GM23248 (cell line): ENCODE measurements at places on chromosomes 7 and 10.
A peak's percentile ranks its signal among the peaks of the same experiment; 100 is the strongest.

GRCh38 chr10:26780106-26780792 is 80.5 kb downstream of the ABI1 start:
- no peak for DNase-seq

DNA sequence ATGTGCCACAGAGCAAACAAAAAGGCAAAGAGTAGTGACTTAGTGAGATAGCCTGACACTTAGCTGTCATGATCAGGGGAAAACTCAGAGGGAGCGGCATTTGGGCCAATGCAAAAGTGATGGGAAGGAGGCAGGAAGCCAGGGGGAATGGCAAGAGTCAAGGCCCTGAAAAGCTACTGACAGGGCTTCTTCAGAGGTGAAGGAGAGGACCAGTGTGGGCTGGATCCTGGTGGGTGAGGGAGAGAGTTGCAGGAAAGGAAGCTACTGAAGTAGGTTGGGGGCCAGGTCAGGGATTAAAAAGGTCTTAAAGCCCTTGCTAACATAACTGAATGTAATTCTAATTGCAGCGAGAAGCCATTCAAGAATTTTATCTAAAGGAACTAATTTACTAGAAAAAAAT is 117.0 kb downstream of the AASS start:
- DNase-seq = no peak

DNA sequence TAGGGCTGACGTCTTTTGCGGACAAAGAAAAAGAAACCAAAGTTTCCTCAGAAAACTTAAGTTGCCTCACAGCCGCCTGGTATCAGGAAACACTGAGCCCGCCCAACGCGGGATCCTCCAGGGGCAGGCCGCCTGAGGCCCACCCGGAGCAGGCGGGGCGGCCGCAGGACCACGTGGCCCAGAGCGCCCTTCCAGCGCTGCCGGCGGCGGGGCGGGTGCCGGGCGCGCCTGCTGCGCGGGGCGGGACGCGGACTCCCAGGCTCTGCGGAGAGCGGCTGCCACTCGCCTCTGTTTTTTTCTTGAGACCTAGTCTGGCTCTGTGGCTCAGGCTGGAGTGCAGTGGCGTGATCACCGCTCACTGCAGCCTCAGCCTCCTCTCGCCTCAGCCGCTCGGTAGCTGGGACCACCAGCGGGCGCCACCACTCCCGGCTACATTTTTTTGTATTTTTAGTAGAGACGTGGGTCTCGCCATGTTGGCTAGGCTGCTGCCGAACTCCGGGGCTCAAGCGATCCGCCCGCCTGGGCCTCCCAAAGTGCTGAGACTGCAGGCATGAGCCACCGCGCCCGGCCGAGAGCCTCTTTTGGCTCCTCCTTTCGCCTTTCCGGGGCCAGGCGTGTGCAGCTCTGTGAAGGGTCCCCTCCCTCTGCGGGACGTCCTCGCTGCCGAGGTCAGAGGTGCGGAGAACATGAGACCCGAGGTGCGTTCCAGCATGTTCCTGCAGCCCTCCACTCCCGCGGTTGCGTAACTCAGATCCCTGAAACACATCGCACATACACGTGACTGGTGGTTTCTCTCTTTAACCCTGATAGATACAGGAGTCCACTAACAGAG is 11.6 kb upstream of the HNRNPF start:
- DNase-seq = peak; percentile 93

DNA sequence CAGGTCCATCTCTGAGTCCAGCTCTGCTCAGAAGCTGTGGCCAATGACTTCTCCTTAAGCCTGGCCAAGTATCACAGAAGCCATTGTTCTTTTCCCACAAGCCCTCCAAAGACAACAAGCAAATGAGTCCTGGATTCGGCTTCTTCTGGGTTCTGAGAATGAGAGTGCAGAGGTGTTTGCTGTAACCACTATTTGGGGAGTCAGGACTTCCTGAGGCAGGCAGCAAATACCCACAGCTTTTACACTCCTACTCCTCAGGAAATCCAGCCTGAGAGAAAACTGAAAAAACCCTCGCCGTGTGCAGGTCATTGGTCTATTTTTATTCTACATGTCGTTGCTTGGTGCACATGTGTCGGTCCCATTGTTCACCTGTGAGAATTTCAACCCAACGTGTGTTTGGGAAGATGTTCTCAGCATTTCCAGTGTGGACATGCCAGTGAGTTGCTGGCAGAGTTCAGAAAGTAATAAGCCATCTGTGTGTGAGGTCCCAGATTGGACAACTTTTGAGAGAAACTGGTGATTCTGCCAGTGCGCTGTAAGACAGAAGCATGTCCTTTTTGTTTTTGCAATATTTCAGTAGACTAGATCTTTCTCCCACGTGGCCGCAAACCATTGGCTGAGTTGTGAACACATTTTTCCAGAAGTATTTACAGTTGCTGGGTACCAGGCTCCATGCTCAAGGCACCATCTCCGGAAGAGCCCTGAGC is 121.6 kb upstream of the LYZL2 start:
- DNase-seq = peak; percentile 21

DNA sequence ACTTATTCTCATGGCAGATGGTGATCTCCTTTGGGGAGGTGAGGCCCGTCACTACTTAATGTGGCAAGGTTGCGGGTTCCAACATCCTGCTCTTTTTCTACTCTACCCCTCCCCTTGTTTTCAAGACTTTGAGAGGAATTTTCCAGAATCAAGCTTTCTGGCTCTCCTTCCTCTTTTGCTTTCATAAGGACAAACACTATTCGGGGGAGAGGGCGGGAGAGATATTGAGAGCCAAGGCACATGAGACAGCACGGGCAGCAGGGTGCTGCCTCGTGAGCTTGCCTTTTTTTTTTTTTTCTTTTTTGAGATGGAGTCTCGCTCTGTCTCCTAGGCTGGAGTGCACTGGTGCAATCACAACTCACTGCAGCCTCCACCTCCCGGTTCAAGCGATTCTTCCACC is 6.9 kb upstream of the PFKFB3 start:
- DNase-seq = peak; percentile 28

GRCh38 chr10:132030898-132031463 is 34.8 kb upstream of the JAKMIP3 start:
- no peak for DNase-seq

DNA sequence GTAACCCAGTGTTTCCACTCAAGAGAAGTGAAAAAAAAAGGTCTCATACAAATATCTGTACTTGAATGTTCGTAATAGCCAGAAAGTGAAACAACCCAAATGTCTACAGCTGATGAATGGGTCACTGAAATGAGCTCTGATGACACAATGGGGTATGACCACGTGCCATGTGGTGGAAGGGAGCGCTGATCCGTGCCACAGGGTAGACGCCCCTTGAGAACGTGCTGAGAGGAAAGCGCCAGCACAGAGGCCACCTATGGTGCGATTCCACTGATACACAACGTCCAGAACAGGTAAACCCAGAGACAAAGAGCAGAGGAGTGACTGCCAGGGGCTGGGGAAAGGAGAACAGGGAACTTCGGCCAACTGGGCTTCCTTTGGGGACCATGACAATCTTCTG is 50.3 kb downstream of the MAD1L1 start:
- no peak for DNase-seq

- DNase-seq = peak; percentile 17
Observed at GRCh38 chr10:76017026-76017732, 585.8 kb downstream of the LRMDA start.

DNA sequence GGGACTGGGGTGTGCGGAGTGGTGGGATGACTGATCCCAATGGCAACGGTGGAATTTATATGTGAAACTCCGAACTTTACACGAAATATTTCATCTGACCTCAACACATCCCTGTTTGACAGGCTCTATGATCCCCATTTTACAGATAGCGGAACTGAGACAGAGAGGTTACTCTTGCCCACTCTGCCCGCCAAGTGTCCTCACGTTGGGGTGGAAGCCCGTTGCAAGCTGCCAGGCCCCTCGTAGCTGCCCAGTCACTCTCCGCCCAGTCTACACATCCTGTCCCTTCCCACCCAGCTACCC is 397 bp upstream of the NFE2L3 start:
- no peak for DNase-seq

DNA sequence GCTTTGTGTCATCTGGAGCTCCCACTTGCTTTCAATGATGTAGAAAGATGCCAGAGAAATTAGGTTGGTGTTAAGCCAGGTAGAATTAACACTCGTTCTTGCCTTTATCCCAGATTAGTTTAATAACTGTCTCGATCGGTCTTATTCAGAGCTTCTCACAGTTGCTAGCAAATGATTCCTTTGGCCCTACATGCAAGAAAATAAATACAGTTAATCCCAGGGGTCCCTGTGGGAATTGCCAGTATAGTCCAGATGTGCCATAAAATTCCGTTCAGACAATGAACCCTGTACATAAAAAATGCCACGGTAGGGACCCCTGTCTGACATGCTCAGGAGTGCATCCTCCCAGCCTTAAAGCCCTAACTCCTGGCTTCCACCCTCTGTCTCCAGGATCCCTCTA is 207.5 kb downstream of the ARHGAP12 start:
- no peak for DNase-seq

GRCh38 chr7:486216-486743 is 33.4 kb downstream of the PDGFA start:
- DNase-seq = no peak

DNA sequence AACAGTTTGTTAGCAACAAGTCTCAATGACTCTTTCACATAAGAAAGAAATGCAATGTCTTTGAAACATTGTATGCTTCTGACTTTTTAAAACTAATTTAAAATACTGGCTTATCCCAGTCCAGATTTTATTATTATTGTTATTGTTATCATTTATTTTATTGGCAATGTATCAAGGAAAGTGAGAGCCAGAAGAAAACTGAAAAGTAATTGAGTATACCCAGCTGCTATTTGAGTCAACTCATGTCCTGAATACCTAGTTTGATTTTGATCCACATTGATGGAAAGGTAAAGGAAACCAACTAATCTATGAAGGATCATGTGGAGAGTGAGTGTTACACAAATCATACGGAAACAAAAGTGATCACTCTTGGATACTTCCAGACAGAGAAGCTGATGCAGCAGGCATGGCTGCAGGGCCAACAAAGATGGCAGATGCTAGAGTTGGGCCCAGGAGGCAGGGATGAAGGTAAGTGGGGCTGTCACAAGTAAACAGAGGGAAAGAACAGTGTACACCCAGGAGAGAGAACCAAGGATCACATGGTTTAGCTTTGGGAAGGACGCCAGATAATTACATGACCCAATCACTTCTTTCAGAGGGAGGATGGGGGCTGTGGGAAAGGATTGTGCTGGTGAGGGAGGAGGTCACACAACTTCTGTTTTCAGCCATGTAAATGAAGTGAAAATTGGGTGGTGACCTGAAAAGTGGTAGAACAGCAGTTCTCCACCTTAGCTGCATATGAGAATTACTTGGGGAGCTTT is 179.2 kb upstream of the NAMPT start:
- DNase-seq = no peak

DNA sequence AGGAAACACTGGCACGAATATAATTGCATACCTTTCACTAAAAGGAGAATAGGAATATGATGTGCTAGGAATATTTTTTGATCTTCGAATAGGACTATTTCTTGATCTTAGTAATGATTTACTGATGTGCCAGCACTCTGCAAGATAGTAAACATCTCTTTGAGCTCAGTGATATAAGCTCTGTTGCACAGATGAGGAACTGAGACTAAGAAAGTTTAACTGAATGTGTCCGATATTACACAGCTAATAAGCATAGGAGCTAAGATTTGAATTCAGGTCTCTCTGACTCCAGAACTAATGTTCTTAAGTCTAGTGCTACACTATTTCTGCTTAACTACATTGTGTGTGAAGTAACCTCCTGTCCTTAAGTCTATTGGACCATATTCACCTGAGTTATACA is 98.4 kb upstream of the PTPRZ1 start:
- DNase-seq = no peak

DNA sequence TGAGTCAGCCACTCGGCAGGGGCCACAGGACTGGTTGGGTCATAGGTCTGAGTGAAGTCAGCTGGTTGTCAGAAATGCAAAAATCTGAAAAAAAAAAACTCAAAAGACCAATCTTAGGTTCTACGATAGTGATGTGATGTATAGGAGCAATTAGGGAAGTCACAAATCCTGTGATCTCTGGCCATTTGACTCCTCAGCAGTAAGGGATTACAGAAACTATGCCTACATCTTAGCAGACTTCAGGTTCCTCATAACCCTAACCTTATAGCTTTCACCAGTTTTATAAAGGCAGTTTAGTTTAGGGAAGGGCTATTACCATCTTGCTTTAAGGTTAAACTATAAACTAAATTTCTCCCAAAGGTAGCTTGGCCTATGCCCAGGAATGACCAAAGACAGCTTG is 163.1 kb upstream of the HGF start:
- no peak for DNase-seq

DNA sequence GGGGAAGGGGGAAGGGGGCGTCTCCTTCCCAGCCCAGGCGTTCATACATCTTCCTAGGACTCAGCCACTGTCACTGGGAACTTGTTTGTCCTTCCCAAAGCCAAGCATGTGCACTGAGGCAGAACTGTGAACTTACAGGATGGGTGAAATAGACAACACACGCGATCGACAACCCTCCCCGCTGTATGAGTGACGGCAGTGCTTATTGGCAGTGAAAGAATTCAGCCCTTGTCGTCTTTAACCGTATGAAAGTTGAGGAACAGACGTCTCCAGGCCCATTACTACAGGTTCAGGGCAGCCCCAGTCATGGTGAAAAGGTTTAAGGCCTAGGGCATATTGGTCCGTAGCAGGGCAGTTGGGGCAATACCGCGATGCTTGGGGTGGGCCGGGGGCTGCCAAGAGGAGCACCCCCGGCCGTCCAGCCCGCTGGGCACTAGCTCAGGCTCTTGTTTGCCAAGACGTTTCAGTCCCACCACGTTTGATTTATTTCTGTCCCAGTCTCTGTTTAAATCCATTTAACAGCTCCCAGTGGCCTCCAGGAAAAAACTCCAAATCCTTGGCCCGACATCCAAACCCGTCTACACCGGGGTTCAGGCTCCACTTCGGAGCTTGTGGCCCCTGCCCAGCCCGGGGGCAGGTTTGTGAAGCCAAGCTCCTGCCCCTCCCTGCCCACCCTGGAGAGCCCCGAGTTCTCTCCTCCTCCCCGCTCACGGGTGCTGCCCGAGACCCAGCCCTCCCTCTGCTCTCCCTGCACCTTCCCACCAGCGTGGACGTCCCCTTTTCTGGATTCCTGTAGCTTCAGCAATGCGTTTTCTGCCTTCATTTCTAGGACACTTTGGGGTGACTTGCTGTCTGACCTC is 159.8 kb downstream of the DNAJB6 start:
- no peak for DNase-seq

GRCh38 chr7:134690016-134690415 is 43.4 kb downstream of the BPGM start:
- DNase-seq = peak; percentile 83

GRCh38 chr10:34145715-34146114 is 669.4 kb downstream of the PARD3 start:
- peak; percentile 49 for DNase-seq
